ENCODE measurements at places on chromosomes 2 and 18.

DNA sequence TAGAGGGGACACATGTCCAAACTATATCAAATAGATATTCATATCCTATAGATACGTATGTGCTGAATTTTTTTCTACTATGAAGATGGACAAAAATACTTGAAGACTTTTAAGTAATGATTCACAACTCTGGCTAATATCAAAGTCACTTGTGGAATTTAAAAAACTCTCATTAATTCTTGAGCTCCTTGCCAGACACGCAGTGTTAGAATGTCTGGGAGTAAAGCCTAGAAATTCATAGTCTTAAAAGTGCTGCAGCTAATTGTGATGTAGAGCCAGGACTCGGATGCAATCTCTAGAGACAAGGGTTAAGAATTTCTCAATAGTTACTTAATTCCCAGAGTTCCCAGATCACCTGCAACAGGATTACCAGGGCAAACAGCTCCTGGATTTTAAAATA, 107.4 kb downstream of the ARL6IP6 start:
- H3K27me3 ChIP-seq, result no peaks in the 10 kb centered on the region
- no peak for DNase-seq
- H3K4me3 ChIP-seq, result no peak overlapping the region

- no peak overlapping the region for H3K4me3 ChIP-seq
- no peaks in the 10 kb centered on the region for H3K36me3 ChIP-seq
- H3K4me1 ChIP-seq, result no peaks in the 10 kb centered on the region
- DNase-seq, result no peak
- H3K27me3 ChIP-seq, result no peaks in the 10 kb centered on the region
These were observed 56.5 kb downstream of the TPGS2 start for GRCh38 chr18:36772241-36772723.

DNA sequence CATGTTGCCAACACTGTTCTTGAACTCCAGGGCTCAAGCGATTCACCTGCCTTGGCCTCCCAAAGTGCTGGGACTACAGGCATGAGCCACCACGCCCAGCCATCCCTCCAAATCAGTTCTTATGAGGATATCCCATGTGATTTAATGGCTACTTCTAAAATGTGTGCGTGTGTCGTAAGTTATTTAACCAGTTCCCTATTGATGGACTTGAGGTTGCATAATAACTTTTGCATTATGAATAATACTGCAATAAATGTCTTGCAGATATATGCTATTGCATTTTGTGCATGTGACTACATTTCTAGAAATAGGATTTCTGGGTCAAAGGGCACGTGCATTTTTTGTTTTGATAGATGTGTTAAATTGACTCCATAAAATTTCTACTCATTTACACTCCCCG, 19.0 kb downstream of the DIPK1C start:
- no peak overlapping the region for H3K4me3 ChIP-seq
- H3K4me1 ChIP-seq, result no peaks in the 10 kb centered on the region
- H3K36me3 ChIP-seq, result no peaks in the 10 kb centered on the region
- no peaks in the 10 kb centered on the region for H3K27me3 ChIP-seq
- H3K27ac ChIP-seq, result no peak overlapping the region

GRCh38 chr2:109525836-109526235, 87.9 kb downstream of the SEPTIN10 start:
- no peak overlapping the region for H3K27ac ChIP-seq
- H3K4me3 ChIP-seq, result no peak overlapping the region
- no peak for DNase-seq
- H3K4me1 ChIP-seq, result no peaks in the 10 kb centered on the region
- no peaks in the 10 kb centered on the region for H3K36me3 ChIP-seq
- no peaks in the 10 kb centered on the region for H3K27me3 ChIP-seq

DNA sequence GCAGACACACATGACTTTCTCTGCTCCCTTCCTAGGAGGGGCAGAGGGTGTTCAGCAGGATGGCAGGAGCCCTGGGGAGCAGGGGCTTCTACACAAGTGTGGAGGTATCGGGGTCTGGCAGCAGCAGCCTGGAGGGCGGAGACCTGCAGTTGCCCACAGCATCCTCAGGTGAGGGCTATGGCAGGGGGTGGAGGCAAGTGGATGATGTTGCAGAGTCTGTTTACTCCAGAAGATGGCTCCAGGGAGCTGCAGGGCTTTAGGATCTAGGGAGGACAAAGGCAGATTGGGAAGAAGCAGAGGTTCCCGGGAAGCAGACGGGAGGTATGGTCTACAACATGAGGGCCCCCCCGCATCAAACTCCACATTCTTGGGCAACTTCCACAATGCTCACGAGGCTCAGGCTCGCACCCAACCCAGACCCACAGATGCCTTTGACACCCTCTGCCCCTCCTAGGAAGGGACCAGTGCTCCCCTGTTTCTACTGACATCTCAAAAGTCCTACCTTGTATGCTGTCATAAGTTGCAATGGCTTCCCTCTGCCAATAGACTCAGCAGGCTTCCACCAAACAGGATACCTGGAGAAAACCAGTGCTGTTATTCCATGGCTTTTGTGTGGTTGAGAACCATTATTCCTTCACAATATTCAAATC, 12.0 kb upstream of the ATP6V1C2 start:
- no peak overlapping the region for H3K27ac ChIP-seq
- no peaks in the 10 kb centered on the region for H3K4me1 ChIP-seq
- no peaks in the 10 kb centered on the region for H3K36me3 ChIP-seq
- H3K27me3 ChIP-seq, result no peaks in the 10 kb centered on the region
- DNase-seq, result peak; percentile 72

DNA sequence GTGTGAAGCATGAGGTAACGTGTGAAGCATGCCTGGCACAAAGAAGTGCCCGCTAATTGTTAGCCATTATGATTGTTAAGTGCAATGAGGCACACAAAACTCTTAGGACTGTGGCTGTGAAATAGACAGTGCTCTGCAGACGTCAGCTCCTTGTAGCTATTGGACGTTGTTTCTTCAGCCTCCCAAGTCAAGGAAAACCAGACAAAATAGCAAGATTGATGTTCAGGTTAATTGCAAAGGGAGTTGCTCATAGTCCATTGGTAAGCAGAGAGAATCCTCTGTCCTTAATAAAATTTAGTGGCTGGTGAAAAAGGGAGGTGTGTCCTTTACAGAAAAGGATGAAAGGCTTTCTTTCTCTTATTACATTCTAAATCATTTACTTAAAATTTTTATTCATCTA, 54.6 kb upstream of the MBP start:
- no peak overlapping the region for H3K27ac ChIP-seq
- H3K27me3 ChIP-seq, result no peaks in the 10 kb centered on the region
- H3K4me1 ChIP-seq, result no peaks in the 10 kb centered on the region
- H3K4me3 ChIP-seq, result no peak overlapping the region
- no peak for DNase-seq

DNA sequence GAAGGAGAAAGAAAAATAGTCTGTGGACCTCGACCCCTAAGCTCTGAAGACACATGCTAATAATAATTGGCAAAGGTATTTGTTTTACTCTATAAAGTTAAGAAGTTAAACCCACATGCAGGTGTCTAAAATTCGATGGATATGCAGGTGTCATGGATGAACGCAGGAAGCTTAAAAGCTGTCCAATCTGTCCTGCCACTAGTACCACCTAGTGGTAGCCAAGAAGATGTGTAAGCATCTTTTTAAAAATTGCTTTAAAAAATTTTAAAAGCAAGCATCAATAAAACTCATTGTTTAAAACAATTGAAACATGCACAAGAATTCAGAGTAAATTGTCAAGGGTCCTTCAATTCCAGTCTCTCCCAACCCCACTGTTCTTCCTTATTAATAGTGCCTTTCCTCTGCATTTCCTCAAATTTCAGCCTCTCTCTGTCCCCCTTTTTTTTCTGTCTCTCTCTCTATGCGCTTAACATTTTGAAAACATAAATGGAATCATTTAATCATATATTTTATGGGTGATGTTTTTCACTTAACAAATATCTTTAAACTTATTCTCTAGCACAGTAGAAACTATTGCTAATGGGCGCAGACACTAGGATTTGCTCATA, 30.6 kb upstream of the PPP3R1 start:
- H3K27ac ChIP-seq, result no peak overlapping the region
- no peaks in the 10 kb centered on the region for H3K36me3 ChIP-seq

GRCh38 chr2:25112113-25112512, 56.3 kb downstream of the POMC start:
- no peaks in the 10 kb centered on the region for H3K27me3 ChIP-seq
- no peaks in the 10 kb centered on the region for H3K36me3 ChIP-seq
- no peak overlapping the region for H3K4me3 ChIP-seq
- H3K4me1 ChIP-seq, result no peaks in the 10 kb centered on the region
- no peak overlapping the region for H3K27ac ChIP-seq

- DNase-seq, result no peak
- no peak overlapping the region for H3K27ac ChIP-seq
- H3K4me1 ChIP-seq, result no peaks in the 10 kb centered on the region
- H3K4me3 ChIP-seq, result no peak overlapping the region
- H3K27me3 ChIP-seq, result no peaks in the 10 kb centered on the region
These were observed 53.0 kb downstream of the BIN1 start for GRCh38 chr2:127053731-127054603.

DNA sequence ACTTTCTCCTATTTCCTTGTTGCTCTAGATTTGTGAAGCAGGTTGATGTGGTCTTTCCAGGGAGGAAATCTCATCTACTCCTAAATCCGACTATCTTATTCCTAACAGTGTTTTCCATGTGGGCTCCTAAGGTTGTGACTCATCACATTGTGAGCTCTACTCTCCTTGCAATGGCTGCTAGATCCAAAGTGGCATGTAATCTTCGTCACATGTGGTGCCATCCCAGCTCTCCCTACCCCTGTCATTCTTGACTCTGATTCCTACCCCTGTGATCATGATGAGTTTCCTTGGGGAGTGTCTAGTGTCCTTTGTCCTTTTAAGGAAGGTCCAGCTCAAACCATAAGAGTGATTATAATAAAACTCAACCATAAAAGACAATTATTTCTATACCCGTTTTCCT, 47.3 kb upstream of the GULP1 start:
- DNase-seq, result no peak
- no peaks in the 10 kb centered on the region for H3K4me1 ChIP-seq
- H3K4me3 ChIP-seq, result no peak overlapping the region
- no peaks in the 10 kb centered on the region for H3K27me3 ChIP-seq

DNA sequence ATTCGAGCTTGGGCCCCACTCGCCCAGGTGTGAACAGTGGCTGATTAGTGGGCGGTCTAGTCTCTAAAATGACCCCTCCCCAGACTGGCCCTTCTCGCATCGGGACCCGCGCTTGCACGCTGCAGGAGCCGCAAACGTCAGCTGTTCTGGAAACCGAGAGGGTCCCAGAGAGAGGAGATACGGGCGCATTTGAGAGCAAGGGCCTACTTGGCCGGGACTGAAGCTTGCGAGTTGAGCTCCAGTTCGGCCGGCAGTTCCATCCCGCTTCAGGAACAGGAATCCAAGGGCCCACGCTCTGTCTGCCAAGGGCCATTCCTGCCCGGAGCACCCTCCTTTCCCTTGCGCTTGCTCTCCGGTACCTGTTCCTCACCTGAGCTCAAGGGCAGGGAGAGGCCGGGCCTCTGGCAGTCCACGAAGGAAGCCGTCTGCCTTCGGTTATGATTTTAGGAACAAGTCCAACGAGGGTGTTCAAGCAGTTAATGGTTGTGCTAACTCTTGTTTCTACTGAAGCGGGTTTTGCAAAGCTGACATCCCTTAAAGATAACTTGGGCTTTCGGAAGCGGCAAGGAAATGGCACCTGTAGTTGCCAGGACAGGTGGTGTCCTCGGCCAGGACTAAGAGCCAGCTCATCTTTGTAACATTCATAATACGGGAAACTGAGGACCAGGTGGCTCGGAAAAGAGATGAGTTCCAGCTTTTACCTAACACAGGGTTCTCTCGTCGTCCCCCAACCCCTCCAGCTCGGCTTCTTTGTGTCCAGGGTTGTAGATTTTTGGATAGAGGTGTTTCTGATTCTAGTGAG, 3.9 kb upstream of the DLX1 start:
- peak overlapping the region; percentile 42 for H3K4me3 ChIP-seq
- peaks cover 16% of the 10 kb centered on the region for H3K4me1 ChIP-seq
- peaks cover 87% of the 10 kb centered on the region for H3K27me3 ChIP-seq
- no peak for DNase-seq

DNA sequence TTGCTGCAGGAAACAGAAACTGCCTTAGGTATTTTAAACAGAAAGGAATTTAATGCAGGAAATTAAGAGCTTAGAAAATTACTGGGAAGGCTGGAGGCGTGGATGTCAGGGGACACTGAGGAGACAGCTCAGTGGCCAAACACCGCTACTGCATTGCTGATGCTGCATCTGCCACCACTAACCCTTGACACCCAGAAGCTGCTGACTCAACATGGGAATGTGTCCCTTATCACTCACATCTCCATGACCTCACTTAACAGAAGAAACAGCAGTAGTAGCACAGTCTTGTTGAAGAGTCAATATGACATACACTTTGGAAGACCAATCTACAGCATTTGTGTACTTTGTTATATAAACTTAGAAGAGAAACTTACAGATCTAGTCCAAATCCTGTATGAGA, 906.1 kb downstream of the SLC4A3 start:
- no peak overlapping the region for H3K4me3 ChIP-seq
- no peaks in the 10 kb centered on the region for H3K27me3 ChIP-seq
- H3K4me1 ChIP-seq, result no peaks in the 10 kb centered on the region
- no peaks in the 10 kb centered on the region for H3K36me3 ChIP-seq

- no peaks in the 10 kb centered on the region for H3K4me1 ChIP-seq
- no peak overlapping the region for H3K27ac ChIP-seq
- no peak overlapping the region for H3K4me3 ChIP-seq
- DNase-seq, result no peak
- no peaks in the 10 kb centered on the region for H3K36me3 ChIP-seq
These were observed 101.4 kb upstream of the POU3F3 start for GRCh38 chr2:104752504-104752903.

DNA sequence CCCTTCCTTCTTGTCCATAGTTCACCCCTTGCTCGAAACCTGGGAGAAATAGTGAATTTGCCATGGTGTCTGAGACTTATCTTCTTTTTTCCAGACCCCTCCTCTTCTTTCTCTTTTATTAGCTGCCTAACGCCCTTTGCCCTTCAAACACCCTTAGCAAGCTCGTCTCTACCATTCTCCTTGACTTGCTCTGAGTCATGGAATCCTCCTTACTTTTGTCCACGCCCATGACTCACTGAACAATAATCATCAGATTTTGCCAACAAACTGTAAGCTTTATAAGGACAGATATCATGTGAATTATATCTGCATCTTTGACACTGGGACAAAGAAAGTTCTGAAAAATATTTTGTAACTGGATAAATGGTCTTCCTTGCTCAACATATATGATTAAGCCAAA, 67.1 kb upstream of the CNTNAP5 start:
- no peak overlapping the region for H3K4me3 ChIP-seq
- no peak overlapping the region for H3K27ac ChIP-seq
- DNase-seq, result no peak
- H3K36me3 ChIP-seq, result no peaks in the 10 kb centered on the region
- no peaks in the 10 kb centered on the region for H3K4me1 ChIP-seq

- no peaks in the 10 kb centered on the region for H3K36me3 ChIP-seq
- peak; percentile 89 for DNase-seq
- H3K4me1 ChIP-seq, result peaks cover 21% of the 10 kb centered on the region
- H3K4me3 ChIP-seq, result peak overlapping the region; percentile 69
- H3K27me3 ChIP-seq, result peaks cover 19% of the 10 kb centered on the region
These were observed 2.5 kb downstream of the IGFBP5 start for GRCh38 chr2:216692636-216693413.

- no peaks in the 10 kb centered on the region for H3K4me1 ChIP-seq
- H3K4me3 ChIP-seq, result no peak overlapping the region
- no peaks in the 10 kb centered on the region for H3K27me3 ChIP-seq
- no peak overlapping the region for H3K27ac ChIP-seq
- no peaks in the 10 kb centered on the region for H3K36me3 ChIP-seq
- no peak for DNase-seq
These were observed 77.8 kb upstream of the ARHGAP15 start for GRCh38 chr2:143051465-143051864.

Measured in H1 (cell line).